Mesothelial cell of epicardium (in vitro differentiated cells): ENCODE measurements at places on chromosomes 11 and 22.

DNA sequence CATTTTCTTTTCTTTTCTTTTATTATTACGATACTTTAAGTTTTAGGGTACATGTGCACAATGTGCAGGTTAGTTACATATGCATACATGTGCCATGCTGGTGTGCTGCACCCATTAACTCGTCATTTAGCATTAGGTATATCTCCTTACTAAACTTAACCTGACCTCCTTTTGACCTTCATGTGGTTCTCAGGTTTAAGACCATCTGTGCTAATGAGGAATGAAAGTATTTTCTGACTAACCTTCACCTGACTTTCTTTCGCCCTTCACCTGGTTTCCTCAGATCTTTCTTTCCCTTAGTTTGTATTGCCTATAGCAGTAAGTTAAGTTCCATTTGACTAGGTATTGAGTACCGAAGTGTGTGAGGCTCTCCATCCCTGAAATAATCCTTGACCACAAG lies 6.5 kb downstream of the EXPH5 start:
- DNase-seq: no peak

- no peak for DNase-seq
Measured at GRCh38 chr11:70605846-70606245, 207.5 kb downstream of the CTTN start.

DNA sequence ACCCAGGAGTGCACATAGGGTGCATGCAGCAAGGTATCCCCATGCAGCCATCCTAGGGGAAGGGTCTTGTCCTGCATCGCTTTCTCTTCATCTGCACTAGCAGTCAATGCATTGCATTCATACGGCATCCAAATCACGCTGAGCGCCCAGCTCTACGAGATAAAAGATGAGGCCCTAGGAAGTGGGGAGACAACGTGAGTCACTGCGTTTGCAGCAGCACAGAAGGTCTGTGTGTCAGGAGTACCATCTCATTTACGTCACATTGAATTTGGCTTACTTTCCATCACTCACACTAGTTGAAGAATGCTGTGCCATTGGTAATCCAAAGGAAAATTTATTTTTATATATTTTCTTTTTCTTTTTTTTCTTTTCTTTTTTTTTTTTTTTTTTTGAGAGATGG lies 2.5 kb upstream of the ST14 start:
- DNase-seq: no peak

DNA sequence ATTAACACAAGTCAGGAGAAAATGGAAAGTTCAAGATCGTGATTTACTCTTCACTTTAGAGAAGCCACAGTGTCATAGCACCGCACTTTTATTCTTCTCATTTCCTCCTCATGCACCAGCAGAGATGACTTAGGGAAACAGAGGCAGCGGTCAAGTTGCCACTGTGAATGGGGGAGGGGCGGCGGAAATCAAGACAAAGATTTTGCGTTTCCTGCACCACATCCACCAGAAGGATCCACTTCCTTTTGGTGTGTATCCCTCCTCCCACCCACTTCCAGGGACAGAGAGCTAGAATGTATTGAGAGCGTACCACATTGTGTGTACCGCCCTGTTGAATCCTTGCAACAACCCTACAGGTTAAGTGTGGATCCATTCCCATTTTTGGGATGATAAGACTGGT lies 21.8 kb downstream of the TSPAN18 start:
- no peak for DNase-seq

DNA sequence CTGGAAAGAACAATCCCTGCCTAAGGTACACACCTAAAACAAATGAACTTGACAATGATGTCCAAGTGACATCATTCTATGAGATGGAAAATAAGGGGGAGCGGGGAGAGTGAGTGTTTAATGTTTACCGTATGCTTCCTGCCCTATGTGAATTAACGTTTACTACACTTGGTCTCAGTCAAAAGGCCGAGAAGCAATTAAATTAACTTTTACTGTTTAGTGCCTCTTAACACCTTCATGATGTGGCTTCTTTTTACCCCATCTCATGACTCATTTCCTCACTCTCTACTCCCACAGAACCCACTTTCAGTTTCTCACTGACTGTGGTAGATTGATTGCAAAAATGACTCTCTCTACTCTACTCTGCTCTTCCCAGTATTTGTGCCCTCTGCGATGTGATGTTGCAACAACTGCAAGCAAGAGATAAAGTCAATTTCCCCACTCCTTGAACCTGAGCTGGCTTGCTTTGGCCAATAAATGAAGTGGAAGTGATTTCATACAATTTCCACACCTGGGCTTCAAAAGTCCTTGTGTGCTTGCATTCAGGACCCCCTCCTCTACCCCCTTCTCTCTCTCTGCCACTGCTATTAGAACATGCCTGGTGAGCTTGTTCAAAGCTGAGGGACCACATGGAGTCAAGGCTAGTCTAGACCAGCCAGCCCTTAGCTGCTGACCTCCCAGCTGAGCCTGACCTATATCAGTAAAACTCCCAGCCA lies 11.6 kb upstream of the ALKBH3 start:
- no peak for DNase-seq

DNA sequence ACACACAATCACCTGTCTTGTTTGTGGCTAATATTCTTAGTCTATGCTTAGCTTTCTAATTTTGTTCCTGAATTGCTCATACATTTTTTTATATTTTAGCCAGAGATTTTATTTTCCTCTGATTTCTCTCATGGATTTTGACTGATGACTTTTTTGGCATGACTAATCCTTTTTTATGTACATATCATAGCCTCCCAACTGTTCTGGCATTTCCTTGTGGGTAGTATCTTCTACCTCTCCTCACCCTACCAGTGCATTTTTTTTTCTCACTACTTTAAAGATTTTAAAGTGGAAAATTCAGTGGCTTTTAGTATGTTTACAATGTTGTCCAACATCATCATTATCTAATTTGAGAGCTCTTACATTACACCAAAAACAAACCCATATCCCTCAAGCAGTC lies 84.4 kb upstream of the TENM4 start:
- no peak for DNase-seq

GRCh38 chr22:36875741-36876140 lies 14.9 kb downstream of the NCF4 start:
- no peak for DNase-seq

DNA sequence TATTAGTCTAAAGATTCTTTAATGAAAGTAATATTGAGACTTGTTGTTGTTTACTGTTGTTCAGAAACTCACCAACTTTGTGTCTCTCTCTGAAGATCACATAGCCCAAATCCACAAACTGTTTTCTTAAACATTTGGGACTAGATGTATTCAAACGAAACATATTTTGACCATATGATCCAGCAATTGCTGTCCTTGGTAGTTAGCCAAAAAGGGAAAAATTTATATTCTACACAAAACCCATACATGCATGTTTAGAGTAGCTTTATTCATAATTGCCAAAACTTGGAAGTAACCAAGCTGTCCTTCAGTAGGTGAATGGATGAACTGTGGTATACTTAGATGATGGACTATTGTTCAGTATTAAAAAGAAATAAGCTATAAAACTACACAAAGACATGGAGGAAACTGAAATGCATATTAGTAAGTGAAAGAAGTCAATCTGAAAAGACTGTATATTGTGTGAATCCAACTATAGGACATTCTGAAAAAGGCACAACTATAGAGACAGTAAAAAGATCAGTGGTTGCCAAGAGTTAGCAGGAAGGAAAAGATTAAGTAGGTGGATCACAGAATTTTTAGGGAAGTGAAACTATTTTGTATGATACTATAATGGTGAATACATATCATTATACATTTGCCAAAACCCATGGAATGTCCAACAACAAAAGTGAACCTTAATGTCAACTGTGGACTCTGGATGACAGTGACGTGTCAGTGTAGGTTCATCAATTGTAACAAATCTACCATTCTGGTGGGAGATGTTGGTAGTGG lies 442.9 kb downstream of the INSC start:
- no peak for DNase-seq

DNA sequence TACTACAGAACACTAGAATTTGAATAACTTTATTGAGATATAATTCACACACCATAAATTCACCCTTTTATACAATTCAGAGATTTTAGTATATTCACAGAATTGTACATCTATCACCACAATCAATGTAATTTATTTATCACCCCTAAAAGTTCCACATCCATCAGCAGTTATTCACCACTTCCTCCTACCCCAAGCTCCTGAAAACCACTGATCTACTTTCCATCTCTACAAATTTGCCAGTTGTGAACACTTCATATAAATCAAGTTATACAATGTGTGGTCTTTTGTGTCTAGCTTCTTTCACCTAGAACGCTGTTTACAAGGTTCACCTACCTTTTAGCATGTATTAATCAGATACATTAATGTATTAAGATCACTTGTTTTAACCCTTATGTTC lies 179.6 kb downstream of the TTC28 start:
- DNase-seq: no peak

- DNase-seq: no peak
Measured at GRCh38 chr22:32042924-32043323, at the start of gene SLC5A1. TSS of gene SLC5A1 (plus strand) at chr22:32043261. CDS start at chr22:32043282, 21 bp downstream.

- DNase-seq: no peak
Measured at GRCh38 chr11:8071616-8072581, 9.1 kb upstream of the TUB start.

GRCh38 chr11:130839981-130840666 lies 76.2 kb downstream of the SNX19 start:
- DNase-seq: no peak
